NCI-H1436 (cell line): ENCODE measurements at places on chromosomes 5 and 9.

GRCh38 chr9:92564504-92564903 is 28.7 kb upstream of the ECM2 start:
- DNase-seq = no peak

DNA sequence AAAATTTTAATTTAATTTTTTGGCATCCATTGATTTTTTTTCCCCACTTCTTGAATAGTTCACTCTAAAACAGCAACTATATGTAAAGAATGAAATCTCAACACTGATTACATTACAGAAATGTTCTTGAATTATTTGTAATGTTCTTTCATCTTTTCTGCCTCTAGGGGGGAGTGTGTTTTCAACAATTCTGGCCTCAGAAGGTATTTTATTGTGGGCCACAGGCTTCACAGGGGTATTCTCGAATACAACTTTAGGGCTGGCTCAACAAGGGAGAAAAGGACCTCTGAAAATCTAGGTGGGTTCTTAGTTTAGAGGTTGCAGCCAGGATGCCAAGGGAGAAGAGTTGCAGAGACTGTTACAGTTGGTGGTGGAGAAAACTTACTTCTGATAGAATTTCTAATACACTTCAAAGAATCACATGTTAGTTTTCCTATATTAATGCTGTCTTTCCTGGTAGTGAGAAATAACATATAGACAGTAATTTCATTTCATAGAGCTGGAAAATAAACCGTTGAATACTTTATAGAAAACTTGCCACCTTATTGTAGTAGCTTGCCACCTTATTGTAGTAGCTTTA is 3.6 kb upstream of the NPR3 start:
- DNase-seq = no peak

- DNase-seq = no peak
Measured at GRCh38 chr5:180160215-180160614, 48.8 kb downstream of the RASGEF1C start.

DNA sequence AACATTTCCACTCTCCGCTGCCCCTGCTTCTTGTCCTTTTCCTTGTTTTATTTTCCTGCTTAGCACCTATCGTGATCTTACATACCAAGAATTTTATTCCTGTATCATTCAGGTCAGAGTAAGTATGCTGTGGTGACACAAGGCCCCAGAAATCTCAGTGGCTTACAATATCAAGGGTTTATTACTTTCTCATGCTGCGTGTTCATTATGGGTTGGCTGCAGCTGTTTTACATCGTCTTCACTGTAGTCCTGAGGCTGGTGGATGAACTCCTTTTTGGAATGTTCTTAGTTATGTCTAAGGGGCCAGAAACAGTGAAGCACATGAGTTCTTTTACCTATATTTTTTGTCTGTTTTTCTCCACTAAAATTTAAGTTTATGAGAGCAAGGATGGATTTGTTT is 51.2 kb downstream of the FCHO2 start:
- DNase-seq = no peak

- no peak for DNase-seq
Measured at GRCh38 chr5:67490543-67491321, 294.1 kb upstream of the CD180 start.

GRCh38 chr5:76305269-76305668 is 97.8 kb upstream of the IQGAP2 start:
- DNase-seq = no peak

- no peak for DNase-seq
Measured at GRCh38 chr9:104725014-104725413, 22.5 kb upstream of the NIPSNAP3A start.

DNA sequence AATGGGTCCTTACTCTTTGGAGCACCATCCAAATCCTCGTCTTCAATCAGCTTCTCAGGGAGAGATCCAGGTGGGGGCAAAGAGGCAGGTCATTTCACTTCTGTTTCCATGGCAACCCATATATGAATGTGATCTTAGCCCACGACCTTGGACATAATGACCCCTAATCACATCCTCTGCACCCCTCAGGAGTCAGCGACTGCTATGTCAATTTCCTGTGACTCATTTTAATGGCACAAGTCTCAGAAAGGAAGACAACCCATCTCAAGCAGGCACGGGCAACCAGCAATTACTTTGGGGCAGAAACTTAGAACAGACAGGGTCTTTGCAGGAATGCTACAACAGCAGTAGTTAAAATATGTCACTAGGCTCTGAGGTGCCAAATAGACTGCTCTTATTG is 591.2 kb downstream of the TLR4 start:
- no peak for DNase-seq

- DNase-seq = no peak
Measured at GRCh38 chr5:13408616-13409015, 535.9 kb downstream of the DNAH5 start.

- DNase-seq = peak; percentile 64
Measured at GRCh38 chr9:73132034-73132776, 19.5 kb upstream of the ANXA1 start.

DNA sequence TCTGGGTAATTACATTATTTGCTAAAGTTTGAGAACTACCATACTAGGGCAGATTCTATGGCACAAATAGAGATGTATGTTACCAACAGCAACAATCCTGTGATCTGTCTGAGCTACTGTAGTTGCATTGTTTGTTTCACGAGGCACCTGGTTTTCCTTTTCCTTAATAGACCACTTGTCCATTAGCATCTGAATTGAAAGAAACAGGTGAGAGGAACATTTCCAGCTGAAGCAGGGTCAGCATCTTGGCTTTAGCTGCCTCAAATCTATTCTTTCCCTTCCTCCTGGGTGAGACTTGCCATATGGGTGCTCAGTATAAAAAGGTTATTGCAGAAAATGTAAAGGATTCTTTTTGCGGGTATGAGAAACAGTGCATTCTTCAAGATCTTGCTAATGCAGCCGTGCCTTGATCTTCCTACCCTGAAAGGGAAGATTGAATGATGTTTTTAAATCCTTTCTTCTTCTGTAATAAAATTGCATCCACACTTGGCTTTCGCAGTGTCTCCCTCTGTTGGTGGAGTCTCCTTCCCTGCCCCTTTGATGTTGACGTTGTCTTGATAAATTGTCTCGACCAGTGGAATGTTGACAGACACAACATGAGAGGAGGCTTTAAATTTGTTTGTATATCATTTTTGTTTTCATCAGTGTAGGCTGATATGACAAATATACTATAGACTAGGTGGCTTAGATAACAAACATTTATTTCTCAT is 118.0 kb upstream of the BRINP1 start:
- DNase-seq = no peak

DNA sequence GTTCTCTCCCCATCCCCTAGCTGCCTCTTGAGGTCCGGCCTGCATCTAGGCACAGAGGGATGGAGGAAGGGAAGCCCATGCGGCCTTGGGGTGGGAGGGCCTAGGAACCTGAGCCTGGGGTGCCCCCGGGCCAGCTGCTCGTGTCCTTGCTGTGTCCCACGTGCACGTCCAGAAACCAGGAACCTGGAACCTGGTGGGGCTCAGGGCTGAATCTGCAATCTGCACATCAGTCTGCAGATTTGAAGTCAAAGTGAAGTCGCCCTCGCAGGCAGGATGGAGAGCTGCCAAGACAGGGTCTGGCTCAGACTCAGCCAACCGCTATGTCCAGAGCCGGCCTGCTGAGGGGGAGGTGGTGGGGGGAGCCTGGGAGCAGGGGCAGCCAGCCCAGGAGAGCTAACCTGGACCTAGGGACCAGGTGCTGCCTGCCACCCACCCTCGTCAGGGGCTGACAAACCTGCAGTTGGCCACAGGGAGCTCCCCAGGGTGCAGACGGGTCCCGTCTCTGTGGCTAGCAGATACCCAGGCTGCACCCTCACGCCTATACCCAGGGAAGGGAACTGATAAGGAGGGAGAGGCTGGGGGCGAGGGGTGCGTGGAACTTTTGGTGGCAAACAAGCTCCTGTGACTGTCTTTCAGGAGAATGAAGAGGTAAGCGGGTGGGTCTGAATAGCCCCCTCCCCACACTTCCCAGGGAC is 103.5 kb upstream of the SIMC1 start:
- DNase-seq = no peak

DNA sequence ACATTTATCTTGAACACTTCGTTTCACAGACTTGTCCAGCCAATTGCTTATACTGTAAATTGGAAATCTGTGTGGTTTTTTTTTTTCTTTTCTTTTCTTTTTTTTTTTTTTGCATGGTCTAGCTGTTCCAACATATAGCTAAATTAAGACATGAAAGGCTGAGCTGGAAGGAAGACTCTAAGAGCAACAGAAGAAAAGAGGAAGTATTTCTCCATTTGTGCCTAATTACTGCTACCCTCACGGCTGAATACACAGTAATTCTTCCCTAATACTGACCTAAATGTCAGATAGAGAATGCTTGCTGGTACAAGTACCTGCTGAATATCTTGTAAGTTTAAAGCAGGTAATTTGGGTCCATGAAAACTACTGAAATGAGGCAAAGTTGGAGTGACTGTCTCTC is 11.0 kb upstream of the HAPLN1 start:
- no peak for DNase-seq

DNA sequence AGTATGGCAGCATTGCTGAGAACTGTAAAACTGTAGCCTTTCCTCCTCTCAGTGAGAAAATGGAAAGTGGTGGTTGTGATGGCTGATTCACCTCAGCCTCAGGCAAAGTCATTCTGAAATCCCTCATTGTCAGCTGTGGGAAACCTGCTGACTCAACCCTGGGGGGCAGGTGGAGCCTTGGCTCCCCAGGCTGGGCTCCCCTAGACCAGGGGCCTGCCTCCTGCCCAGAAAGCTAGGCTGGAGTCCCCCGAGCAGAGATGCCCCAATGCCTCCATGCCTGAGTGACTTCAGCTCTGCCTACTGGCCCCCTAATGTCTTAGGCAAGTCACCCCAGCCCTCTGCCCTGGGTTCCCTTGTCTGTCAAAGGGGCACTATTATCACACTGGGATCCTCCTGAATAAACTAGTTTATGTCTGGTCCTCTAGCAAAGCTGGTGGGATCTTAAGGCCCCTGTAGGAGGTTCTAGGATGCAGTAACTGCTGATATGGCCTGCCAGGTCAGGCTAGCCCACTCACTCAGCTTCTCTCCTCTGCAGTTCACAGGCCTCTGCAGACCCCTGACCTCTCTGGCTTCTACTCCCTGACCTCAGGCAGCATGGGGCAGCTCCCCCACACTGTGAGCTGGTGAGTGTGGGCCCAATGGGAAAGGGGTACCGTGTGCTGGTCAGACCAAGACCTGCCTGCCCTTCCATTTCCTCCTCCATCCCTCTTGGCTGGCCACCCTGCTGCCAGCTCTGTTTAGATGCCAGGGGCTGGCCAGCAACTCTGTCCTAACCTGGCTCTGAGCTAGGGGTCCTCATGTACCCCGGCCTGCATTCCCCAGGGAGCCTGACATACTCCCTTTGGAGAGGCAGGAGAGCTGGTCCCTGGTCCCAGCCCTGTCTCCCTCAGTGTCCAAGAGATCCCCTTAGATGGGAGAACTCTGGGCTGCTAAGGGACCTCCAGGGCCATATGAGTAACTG is 24.2 kb downstream of the TCF7 start:
- no peak for DNase-seq

DNA sequence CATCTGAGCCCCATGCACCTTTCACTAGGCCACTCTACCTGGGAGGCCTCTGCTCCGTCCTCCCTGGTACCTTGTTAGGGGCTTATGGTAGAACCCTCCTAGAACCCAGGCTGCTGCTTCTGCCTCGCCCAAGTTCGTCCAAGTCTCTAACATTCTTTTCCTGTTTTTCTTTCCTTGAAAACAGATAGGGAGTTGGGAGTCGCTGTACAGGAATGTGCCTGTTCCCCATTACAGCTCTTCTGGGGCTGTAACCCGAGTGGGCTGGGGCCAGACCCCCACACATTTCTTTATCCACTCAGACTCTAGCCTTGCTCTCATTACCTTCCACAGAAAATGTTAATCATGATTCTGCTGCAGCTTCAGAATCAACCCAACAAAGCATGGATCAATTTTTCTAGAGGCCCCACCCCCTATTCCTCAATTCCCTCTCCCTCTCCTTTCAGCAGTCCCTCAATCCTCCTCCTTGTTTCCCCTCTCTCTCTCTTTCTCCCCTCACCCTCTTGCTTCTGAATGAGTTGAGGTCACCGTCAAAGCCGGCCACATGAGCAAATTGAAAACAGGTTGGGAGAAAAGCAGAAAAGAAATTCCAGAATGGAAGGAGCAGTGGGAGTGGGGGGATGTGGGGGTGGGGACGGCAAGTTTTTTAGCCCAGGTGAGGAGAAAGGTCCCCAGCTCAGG is 193.8 kb upstream of the TRIM32 start:
- no peak for DNase-seq

- no peak for DNase-seq
Measured at GRCh38 chr5:65338606-65339151, 143.0 kb downstream of the ADAMTS6 start.

GRCh38 chr5:99936911-99937310 is 598.3 kb upstream of the FAM174A start:
- no peak for DNase-seq

GRCh38 chr5:135567661-135568060 is 11.1 kb downstream of the CXCL14 start:
- no peak for DNase-seq

- DNase-seq = no peak
Measured at GRCh38 chr9:113636165-113636564, 172.6 kb downstream of the RGS3 start.

GRCh38 chr9:112176524-112176923 is 1.4 kb upstream of the SUSD1 start:
- DNase-seq = no peak

GRCh38 chr5:66621736-66622135 is 25.5 kb downstream of the MAST4 start:
- no peak for DNase-seq

DNA sequence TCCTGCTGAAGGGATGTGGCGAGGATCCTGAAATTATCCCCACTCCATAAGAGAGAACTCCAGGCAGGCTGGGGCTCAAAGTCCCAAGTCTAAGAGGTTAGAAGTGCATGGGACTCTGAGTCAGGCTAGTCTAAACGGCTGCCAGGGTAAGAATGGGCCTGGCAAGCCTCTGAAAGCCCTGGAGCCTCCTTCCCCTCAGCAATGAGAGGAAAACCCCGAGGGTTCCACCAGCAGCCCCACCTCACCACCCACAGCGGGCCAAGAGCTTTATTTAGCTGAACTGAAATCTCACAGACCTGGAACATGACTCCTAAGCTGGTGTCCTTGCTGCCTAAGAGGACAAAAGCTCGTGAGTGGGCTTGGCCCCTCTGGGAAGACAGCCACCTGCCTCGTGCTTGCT is 135.5 kb downstream of the SEC61B start:
- peak; percentile 17 for DNase-seq

DNA sequence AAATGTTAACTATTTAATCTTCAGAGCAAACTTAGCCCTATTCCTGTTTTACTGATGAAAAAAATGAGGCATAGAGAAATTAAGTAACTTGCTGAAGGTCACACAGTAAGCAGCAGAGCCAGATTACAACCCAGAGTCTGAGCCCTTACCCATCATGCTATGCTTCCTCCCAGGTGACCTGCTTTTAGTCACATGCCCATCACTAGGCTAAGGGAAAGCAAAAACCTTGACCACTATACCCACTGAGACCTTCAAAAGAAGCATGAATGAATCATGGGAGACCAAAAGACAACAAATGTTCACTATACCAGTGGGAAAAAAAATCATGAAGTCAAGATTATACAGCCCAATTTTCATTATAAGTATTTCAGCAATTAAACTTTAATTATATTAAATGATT is 5.3 kb upstream of the HAUS6 start:
- DNase-seq = no peak
